ENCODE measurements at places on chromosomes 11 and 22.

GRCh38 chr11:119941636-119942411, 196.1 kb downstream of the TRIM29 start:
- no peak for DNase-seq

GRCh38 chr11:65496304-65497140, 2.3 kb upstream of the MALAT1 start:
- peak; percentile 60 for DNase-seq

- DNase-seq: no peak
These were observed 9.7 kb downstream of the KIRREL3 start for GRCh38 chr11:126990716-126991480.

- no peak for DNase-seq
These were observed 48.4 kb upstream of the ARHGAP42 start for GRCh38 chr11:100638648-100639047.

Measured in sciatic nerve (tissue), 2 donors.